ENCODE measurements at places on chromosomes 11 and 22.

DNA sequence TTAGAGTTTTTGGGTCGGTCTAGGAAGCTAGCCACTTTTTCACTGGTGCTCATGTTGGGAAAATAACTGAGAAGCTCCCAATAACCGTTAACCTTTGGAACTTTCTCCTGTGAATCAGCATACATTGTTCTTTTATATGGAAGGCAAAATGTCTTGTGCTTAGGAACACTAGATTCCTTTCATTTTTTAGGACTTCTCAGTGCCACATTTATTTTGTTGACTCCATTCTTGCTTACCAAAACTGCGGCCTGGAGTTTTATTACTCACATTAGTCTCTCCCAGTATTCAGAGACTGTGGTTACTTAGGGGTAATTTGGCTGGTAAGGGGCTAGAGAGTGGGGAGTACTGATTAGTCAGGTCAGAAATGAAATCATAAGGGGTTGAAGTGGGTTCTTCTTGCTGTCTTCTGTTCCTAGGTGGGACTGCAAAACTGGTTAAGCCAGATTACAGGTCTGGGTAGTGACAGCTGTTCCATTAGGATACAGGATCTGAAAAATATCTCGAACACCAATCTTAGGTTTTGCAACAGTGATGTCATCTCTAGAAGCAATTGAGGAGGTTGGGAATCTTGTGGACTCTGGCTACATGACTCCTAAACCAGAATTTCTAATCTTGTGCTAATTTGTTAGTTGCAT lies 631.4 kb upstream of the LUZP2 start:
- peak; percentile 3 for DNase-seq

DNA sequence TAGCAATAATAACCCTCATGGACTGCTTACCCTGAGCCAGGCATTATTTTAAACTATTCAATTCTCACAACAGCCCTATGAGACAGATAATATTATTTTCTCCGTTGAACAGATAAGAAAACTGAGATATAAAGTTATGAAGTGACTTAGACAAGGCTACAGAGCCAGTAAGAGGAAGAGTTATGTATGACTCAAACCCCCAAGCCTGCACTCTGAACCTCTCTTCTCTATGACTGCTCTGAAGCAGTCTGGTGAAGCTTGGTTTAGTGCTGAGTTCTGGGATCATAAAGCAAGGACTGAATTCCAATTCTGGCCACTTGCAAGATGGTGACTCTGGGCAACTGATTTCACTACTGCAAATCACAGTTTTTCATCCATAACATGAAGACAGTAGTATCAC lies 34.5 kb downstream of the TNKS1BP1 start:
- DNase-seq = peak; percentile 56

- DNase-seq = no peak
Measured at GRCh38 chr11:105229761-105230160, 90.2 kb upstream of the CARD18 start.

GRCh38 chr11:6094186-6094585 lies 13.3 kb upstream of the OR56B4 start:
- no peak for DNase-seq

DNA sequence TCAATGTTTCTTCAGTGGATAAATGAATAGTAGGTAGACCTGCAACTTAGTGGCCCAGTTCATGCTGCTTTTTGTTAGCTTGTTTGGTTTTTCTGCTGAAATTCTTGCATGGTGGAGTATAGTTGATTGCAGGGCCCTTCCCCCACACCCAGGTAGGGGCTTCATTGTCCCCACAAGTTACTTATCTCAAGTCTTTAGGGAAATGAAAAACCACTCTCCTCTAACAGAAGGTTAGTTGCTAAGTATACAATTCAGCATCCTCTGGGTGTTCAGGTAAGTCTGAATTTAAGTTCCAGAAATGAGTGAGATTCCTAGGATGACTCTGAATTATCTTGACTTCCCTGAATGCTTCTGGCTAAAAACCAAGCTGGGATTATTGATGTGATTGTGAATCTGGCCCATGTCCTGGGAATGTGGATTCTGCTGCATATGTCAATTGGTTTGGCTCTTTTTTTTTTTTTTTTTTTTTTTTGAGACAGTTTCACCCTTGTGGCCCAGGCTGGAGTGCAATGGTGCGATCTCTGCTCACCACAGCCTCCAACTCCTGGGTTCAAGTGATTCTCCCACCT lies 40.3 kb downstream of the BCL2L13 start:
- DNase-seq = no peak

DNA sequence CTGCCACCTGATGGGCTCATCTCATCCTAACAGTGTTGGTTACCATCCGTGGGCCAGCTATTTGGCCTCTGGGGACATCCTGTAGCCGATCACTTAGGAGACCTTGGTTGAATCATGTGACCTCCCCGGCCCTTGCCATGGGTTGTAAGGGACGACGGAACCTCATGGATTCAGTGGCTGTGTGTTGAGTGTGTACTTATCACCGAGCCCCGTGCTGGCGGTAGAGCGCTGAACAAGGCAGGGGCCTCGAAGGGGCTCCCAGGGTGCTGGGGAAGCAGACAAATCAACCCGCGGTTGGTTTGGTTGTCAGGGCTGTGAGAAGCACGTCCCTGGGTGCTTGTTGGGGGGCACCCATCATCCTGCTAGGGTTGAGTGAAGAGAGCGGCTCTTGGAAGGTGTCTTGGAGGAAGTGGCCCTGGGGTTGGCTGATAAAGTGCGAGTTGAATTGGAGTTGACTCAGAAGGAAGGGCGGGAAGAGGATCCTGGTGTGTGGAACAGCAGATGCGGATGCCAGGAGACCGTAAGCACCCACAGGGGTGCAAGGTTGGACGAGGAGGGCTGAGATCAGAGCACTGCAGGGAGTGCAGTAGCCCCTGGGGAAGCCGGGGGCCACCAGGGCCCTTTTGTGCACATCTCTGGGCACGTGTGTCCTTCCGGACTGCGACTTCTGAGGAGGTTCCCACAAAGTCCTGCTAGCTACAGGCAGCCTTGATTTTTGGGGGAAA lies 53.6 kb downstream of the MPPED1 start:
- DNase-seq = no peak

GRCh38 chr22:36470162-36470993 lies 11.1 kb downstream of the TXN2 start:
- DNase-seq = peak; percentile 86

DNA sequence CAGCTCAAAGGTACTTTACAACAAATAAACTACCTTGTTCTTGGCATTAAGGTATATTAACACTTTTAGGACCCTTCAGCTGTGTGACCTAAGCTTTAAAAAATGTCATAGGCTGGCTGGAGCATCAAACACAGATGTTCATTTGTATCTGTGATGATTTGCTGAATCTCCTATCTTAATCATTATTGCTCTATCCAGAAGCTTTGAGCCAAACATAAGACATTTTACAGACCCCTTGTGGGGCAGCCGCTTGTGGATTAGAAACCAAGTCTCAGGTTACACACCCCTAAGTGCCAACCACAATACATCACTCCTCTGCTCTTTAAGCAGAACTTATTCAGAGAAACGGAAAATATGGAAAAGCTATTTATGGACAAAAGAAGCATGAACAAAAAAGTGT lies 394.2 kb upstream of the CCDC90B start:
- no peak for DNase-seq

DNA sequence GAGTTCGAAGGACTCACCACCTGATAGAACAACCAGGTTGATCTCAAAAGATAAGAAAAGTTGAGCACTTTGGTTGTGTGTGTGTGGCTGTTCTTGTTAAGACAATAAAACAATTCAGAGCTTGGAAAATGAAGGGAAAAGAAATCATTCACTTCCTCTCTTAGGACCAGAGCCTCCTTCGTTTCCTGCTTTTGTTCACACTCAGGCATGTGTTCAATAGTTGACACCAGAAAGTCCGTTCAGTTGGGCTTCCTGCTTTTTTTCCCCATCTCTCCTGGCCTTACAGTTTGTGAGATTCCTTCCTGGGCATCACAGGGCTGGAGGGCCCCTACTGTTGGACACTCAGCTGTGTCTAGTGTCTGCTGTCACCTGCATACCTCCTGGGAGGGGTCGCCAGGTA lies 48.0 kb downstream of the TSPAN18 start:
- no peak for DNase-seq

GRCh38 chr11:112886434-112887370 lies 74.5 kb upstream of the NCAM1 start:
- DNase-seq = no peak

DNA sequence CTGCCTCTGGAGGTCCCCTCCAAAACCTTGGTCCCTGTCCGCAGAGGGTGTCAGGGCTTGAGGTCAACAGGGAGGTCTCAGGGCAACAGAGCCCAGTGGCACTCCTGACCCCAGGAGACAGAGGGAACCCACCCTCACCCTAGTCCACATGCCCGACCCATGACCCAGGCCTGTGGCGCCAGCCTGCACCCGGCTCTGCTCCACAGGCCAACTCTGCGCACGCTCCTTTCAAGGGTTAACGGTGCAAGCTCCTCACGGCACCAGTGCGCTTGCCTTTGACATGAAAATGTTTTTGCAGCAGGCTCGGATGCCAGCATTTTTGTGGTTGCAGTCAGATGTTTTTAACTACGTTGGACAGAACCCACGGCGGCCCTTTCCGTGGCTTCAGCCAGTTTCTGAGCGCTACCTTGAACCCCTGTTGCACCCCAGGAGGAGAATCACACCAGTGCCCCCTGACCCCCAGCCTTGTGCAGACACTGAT lies 68.6 kb downstream of the CDKN1C start:
- peak; percentile 76 for DNase-seq

DNA sequence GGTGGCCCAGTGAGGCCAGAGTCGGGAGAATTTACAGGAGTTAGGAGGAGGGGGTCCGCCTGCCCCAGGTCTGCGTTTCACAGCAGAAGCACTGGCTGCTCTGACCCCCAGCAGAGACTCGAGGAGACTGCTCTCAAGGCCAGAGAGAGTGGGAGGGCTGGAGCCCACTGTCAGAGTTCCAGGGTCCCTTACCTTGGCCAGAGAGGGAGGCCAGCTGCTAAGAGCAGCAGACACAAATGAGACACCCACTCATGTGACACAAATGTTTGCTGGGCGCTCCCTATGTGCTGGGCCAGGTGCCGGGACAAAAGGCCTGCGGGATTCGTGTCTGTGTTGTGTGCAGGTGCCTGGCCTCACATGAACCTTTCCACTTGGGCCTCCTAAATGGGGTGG lies 2.8 kb upstream of the TNFRSF13C start:
- DNase-seq = no peak

Measured in fibroblast of skin of back (primary cell).